ENCODE measurements at places on chromosomes 6 and 20.

DNA sequence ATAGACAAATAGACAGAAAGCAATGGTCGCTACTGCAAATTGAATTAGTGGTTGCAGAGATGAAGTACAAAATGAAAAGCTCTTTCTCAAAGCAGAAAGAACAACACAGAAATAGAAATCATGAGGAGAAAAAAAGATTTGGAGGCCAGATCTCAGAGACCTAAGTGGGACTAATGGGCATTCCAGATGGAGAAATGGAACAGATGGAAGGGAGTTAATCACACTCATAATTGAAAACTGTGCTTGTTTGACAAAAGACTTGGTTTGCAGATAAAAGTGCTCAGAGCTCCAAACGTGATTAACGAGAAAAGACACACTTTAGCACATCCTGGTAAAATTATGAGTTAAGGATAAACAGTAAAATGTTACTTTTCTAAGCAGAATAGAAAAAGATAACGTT, 58.1 kb upstream of the SNRPB2 start:
- no peak for DNase-seq

- no peak for DNase-seq
Measured at GRCh38 chr20:4326195-4327065, 311.1 kb upstream of the RNF24 start.

DNA sequence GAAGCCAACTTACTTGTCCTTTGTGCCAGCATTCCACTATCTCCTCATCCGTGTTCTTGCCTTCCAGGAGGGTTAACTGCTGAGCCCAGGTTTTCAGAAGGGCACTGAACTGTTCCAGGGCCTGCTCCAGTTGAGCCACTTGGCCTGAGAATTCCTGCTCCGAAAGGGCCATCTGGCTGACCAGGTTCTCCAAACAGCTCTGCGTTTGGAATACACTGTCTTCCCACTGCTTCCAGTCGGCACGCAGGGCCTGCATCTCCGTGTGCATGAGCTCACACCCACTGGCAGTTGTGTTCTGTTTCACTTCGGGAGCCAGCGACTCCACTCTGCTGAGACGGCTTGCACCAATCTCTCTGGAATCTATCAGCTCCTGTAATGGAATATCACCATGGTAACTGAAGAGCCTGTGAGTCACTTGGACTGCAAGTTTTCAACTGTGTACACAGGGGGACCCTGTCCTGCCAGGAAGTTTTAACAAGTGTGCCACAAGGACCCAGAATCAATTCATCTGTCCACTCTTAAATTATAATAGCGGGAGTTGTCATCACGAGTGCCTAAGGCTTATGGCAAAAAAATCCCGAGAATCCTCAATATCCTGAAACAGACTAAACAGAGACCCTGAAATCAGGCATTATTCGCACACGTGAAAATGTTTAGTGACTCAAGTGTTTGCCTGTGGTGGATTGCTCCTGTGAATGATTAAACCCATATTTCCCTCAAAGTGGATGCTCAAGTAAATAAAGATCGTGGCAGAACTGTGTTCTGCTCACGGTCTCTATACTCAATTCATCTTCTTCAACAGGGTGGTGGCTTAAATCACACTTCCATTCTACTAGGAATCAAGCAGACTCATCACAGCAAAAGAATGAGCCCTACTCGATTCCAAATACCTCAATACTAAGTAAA, 255.9 kb downstream of the SYNE1 start:
- peak; percentile 88 for DNase-seq

DNA sequence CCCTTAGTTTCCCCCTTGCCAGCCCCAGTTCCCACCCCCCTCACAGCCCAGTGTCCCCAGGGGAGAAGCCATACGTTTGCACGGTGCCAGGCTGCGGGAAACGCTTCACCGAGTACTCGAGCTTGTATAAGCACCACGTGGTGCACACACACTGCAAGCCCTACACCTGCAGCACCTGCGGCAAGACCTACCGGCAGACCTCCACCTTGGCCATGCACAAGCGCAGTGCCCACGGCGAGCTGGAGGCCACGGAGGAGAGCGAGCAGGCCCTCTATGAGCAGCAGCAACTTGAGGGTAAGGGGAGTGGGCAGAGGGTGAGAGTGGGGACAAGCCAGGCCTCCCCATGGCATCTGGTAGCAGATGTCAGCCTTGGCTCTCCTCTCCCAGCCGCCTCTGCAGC, 5.1 kb upstream of the DEF6 start:
- no peak for DNase-seq

GRCh38 chr20:34268851-34269636, 27.8 kb downstream of the ASIP start:
- DNase-seq, result no peak

- DNase-seq, result no peak
Measured at GRCh38 chr6:31423550-31423949, 20.2 kb downstream of the MICA start.

- no peak for DNase-seq
Measured at GRCh38 chr20:58717278-58718091, 24.9 kb downstream of the NPEPL1 start.
